ENCODE measurements at places on chromosomes 7 and 10.

GRCh38 chr10:60948851-60949250 lies 4.9 kb upstream of the RHOBTB1 start:
- DNase-seq, result no peak

GRCh38 chr7:107355616-107356015 lies 114.2 kb upstream of the GPR22 start:
- DNase-seq, result peak; percentile 14

- no peak for DNase-seq
These were observed 123.5 kb upstream of the ZNF32 start for GRCh38 chr10:43772171-43772570.

GRCh38 chr10:117581961-117582360 lies 39.4 kb downstream of the EMX2 start:
- no peak for DNase-seq

DNA sequence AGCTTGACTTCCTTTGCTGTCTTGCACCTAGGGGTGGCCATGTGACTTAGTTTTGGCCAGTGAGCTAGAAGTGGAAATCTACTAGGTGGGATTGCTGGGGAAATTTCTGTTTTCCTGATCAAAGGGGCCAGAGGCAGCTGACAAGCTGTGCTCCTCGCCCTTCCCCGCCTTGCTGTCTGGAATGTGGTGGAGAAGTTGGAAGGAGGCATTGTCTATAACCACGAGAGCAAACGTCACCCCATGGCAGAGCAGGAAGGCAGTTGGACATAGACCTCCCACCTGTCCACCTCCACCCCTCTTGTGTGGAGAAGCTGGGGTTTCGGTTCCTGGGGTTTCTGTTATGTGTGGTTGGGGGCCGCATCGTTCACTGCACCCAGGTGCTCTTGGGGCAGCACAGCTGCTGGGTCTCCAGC lies 7.3 kb downstream of the SFRP5 start:
- no peak for DNase-seq

GRCh38 chr7:119452401-119452800 lies 820.6 kb upstream of the KCND2 start:
- DNase-seq, result no peak

- DNase-seq, result no peak
These were observed 87.9 kb downstream of the SLC37A3 start for GRCh38 chr7:140310337-140311002.

DNA sequence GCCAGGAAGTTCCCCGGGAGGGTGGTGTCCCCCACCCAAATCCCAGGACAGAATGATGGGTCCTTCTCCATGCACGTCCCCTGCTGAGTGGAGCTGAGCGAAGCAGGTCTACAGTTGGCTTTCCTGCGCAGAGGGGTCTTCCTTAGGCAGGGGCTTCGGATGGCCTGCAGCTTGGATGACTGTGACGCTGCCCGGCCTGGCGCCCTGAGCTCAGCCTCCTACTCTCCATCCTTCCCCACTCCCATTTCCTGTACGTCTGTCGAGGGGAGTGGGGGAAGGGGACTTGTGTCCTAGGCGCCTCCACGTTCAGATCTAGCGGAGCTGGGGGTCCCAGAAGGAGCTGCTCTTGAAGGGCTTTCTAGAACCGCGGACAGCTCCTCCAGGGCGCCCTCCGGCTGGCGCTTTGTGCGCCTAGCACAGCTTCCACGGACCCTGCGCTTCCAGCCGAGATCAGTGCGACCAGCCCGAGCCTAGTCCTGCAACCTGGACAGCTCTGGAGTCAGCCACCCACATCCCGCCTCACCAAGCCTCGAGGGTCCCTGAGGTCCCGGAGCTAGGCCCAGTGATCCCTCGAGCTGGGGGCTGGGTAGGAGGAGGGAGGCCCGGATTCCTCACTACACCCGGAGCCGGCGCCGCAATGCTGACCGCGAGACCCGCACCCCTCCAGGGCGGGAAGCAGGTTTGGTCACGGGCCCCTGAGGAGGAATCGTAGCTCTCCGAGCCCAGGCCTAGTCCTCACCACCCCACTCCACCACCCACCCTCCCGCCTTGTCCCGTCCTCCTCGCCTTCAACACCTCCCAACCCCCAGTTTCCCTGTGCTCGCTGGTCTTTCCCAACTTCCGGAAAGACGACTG lies 1.9 kb downstream of the GRID1 start:
- no peak for DNase-seq

DNA sequence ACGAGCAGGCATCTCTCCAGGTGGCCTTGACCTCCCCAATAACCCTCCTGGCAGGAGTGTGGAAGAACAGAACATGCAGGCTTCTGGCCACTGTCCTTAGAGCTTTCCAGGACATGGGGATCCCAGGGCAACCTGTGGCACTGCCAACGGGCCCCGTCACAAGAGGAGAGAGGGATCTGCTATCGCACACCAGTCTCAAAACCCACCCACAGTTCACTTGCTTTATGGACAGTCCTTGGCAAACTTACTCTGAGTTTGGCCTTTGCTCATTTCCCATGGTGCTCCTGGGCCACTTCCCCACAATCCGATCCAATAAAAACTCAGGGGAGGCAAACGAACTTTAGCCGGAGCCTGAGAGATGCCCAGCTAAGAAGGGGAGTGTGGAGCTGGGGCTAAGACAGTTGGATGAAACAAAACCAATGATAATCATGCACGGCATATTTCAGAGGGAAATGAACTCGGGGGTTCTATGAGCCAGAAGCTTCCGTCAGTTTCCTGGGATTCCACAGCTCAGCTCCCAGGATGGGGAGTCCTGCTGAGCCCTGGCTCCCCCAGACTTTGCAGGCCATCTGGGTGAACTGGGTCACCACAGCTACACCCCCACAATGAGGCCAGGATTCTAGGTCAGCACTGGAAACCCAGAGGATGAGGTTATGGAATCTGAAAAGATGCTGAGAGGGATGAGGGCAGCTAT lies 158.4 kb downstream of the NEURL1 start:
- DNase-seq, result no peak

- no peak for DNase-seq
These were observed 113.1 kb upstream of the IGFBP3 start for GRCh38 chr7:46034056-46034768.

GRCh38 chr7:34207810-34208209 lies 302.5 kb downstream of the BMPER start:
- peak; percentile 7 for DNase-seq

DNA sequence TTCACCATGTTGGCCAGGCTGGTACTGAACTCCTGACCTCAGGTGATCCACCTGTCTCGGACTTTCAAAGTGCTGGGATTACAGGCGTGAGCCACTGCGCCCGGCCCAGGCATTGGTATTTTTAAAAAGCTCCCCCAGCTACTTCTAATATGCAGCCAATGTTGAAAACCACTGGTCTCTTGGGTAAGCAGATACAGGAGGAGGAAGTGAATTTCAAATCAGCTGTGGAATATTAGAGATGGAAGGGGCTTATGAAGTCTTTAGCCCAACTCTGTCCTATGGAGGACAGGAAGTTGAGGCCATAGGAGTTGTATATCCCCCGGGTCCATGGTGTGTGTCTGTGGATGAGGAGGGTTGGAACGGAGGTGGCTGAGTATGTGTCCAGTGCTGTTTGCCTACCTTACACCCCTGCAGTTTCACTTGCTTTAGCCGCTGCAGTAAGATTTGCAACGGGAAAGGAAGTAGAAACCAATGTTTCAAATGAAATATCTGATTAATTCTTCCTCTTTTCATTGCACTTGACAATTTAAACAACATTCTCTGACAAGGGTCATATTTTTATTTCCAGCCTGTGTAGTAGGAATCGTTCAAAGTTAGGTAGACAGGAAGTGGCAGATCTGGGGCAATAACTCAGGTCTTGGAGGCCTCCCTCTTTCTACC lies 3.4 kb downstream of the PDE6C start:
- no peak for DNase-seq

GRCh38 chr7:22842973-22843372 lies 20.3 kb upstream of the TOMM7 start:
- DNase-seq, result no peak

DNA sequence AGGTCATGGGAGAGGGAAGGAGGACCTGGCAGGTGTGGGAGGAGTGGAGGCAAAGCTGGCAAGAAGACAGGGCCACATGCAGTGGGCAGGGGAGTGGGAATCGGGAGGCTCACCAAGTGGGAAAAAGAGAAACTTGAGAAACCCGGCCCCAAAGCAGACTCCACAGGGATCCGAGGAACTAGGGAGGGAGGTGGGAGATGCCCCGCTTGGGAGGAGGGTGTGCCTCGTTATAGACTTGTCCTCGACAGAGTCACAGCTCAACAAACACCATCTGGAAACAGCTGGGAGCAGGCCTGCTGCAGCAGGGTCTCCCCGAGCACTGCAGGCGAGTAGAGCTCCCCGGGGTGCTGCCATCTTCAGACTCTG lies 54.8 kb downstream of the MKI67 start:
- DNase-seq, result no peak

DNA sequence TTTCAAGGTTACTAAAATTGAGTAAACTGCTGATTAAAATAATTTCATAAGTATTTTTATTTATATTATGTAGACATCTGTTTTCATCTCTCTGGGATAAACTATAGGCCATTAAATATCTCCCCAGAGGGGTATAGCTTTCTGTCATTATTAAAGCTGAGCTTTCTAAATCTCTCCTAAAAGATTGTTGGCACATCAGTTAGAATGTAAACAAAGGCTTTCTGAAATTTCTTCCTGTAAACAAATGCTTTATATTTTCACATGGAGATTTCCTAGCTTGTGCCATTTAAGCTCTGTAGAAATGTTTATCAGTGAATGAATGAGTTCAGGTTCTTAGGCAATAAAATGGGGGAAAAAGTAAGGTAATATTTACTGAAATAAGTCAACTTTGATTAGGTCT lies 35.7 kb downstream of the PPP1R9A start:
- no peak for DNase-seq

DNA sequence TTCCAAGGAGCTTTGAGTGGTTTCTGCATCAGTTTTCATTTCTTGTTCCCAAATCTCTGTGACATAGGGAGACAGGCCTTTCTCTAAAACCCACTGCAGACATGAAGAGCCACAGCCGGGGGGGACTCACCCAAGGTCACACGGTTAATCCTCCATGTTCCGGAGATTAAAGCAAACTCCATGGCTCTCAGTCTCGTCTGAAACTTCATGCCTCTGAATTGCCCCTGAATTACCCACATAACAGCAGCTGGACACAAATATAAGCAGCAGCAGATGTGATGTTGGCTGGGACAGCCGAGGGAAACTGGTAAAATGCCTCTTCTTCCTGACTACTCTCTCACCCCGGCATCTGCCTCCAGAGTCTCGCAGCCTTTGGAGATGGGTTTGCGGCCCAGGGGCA lies 402.2 kb downstream of the DNAJB6 start:
- no peak for DNase-seq

DNA sequence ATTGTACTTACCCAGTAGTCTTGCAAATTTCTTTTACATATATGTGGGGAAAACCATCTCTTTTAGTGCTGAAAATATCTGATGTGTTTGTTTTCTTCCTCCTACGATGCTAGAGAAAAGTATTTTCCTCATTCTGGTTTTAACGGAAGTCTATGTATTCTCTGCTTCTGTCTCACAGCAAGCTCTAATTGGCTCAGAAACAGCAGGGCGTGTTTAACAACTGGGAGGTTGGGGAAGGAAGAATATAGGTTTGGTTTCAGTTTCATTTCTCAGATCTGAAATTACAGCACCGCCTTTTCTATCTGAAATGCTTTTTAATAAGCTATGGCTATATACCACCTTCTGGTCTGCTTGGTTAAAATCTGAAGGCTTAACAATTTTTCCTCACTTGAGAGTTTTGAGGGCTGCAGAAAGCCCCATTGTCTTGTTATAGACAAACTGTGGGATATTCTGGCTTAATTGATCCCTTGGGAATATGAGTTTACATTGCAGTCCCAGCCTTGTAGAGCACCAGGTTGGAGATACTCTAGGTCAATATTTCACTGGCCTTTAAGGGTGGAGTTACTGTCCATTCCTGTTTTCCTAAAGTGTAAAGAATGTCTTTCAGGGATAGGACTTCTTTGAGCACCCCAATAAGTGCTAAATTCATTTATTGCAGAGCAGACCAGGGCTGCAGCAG lies at the start of gene SAMD9:
SAMD9 (minus strand) TSS at position 128 of the 679 bp plus-strand sequence. CDS start 11,882 bp downstream, outside the sequence.
- DNase-seq, result peak; percentile 93

DNA sequence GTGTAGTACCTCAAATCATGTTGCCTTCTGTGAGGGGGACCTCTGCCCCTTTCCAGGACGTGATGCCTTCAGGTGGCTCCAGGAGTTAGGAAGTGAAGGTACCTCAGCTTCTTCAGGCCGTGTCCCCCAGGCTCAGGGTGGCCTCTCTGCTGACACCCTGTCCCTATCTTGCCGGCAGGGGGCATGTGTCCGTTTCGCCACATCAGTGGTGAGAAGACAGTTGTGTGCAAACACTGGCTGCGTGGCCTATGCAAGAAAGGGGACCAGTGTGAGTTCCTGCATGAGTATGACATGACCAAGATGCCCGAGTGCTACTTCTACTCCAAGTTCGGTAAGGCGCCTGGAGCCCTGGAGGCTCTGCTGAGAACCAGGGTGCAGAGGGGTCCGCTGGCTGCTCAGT lies 9.2 kb downstream of the CPSF4 start:
- no peak for DNase-seq

- no peak for DNase-seq
These were observed 14.5 kb downstream of the BEND7 start for GRCh38 chr10:13514296-13514695.

- DNase-seq, result no peak
These were observed 62.3 kb upstream of the BTBD16 start for GRCh38 chr10:122208571-122209430.

- DNase-seq, result no peak
These were observed 619.3 kb downstream of the AUTS2 start for GRCh38 chr7:70217571-70217970.

DNA sequence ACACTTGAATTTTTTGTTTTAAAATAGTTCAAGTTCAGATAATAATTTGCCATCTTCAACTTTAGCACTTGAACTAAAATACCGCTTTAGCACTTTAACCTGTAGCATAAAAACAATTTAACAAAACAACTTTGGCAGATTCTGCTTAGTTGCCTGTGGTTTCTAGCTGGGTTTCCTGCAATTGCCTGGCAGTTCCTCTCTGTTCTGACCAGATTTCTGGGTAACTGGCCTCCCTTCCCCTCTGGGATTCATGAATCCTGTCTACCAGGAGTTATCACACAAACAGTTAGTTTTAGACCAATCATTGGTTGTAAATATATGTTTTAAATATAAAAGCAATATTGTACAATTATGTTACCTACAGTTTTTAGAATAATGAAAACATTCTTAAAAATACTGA lies 89.8 kb upstream of the HDAC9 start:
- DNase-seq, result no peak

GRCh38 chr10:77841711-77842375 lies 84.7 kb downstream of the DLG5 start:
- DNase-seq, result no peak

- DNase-seq, result no peak
These were observed 60.7 kb downstream of the TRIM24 start for GRCh38 chr7:138520742-138521141.

Measured in choroid plexus epithelial cell (primary cell).